ENCODE measurements at places on chromosomes 12 and 14.

- DNase-seq, result no peak
Observed at GRCh38 chr14:49957089-49957852, 64.4 kb downstream of the ARF6 start.

GRCh38 chr14:100058777-100059437 lies 6.3 kb upstream of the EVL start:
- DNase-seq, result no peak

DNA sequence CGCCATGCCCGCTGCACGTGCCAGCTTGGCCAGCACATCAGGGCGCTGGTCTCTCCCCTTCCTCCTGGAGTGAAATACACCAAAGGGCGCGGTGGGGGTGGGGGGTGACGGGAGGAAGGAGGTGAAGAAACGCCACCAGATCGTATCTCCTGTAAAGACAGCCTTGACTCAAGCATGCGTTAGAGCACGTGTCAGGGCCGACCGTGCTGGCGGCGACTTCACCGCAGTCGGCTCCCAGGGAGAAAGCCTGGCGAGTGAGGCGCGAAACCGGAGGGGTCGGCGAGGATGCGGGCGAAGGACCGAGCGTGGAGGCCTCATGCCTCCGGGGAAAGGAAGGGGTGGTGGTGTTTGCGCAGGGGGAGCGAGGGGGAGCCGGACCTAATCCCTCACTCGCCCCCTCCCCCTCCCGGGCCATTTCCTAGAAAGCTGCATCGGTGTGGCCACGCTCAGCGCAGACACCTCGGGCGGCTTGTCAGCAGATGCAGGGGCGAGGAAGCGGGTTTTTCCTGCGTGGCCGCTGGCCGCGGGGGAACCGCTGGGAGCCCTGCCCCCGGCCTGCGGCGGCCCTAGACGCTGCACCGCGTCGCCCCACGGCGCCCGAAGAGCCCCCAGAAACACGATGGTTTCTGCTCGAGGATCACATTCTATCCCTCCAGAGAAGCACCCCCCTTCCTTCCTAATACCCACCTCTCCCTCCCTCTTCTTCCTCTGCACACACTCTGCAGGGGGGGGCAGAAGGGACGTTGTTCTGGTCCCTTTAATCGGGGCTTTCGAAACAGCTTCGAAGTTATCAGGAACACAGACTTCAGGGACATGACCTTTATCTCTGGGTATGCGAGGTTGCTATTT lies 914 bp upstream of the CCND2 start:
- DNase-seq, result peak; percentile 88

GRCh38 chr14:104302794-104303405 lies 164.5 kb downstream of the KIF26A start:
- DNase-seq, result no peak

GRCh38 chr12:29796823-29797263 lies 13.1 kb upstream of the TMTC1 start:
- no peak for DNase-seq

DNA sequence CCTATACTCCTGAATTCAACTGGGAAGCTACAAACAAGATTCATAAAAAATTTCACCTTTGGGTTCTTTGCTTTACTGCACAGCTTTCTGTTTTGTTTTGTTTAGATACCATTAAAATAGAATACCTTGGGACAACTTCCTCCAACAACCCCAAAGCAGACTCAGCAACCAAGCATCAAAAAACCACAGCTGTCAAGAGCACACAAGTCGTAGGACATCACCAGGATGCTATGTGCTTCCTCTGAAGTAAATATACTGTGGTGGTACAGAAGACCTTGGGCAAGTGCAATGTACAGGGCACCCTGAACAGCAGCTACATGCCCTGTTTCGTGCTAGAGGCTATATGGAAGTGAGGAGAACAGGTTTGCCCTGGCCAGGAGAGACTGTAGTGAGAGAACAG lies 359.3 kb downstream of the BCL11B start:
- DNase-seq, result no peak

- DNase-seq, result peak; percentile 62
Observed at GRCh38 chr12:47860279-47860841, 40.7 kb upstream of the HDAC7 start.

- DNase-seq, result no peak
Observed at GRCh38 chr14:37452323-37452722, 142.7 kb downstream of the FOXA1 start.

- no peak for DNase-seq
Observed at GRCh38 chr12:116853507-116853906, 27.7 kb downstream of the HRK start.

GRCh38 chr14:42229976-42230375 lies 623.3 kb downstream of the LRFN5 start:
- DNase-seq, result no peak

DNA sequence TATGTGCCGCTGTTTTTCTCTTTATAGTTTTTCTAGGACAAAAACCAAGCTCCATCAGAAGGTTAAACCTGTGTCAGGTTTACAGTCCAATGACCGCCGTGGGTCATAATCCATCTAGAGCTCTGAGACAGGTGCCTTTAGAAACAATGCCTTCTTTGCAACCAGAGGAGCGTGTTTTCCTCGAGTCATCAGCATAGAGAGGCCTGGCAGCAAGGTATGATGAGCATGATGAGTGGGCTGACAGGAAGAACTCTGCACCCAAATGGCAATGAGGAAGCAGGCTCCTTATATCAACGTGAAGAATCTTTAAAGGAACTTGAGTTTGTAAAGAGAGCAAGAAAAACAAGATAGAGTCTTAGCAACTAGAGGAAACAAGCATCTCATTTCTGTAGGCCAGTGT lies 60.5 kb upstream of the NUDT4 start:
- DNase-seq, result no peak

GRCh38 chr14:32590157-32590556 lies 261.1 kb downstream of the AKAP6 start:
- no peak for DNase-seq

DNA sequence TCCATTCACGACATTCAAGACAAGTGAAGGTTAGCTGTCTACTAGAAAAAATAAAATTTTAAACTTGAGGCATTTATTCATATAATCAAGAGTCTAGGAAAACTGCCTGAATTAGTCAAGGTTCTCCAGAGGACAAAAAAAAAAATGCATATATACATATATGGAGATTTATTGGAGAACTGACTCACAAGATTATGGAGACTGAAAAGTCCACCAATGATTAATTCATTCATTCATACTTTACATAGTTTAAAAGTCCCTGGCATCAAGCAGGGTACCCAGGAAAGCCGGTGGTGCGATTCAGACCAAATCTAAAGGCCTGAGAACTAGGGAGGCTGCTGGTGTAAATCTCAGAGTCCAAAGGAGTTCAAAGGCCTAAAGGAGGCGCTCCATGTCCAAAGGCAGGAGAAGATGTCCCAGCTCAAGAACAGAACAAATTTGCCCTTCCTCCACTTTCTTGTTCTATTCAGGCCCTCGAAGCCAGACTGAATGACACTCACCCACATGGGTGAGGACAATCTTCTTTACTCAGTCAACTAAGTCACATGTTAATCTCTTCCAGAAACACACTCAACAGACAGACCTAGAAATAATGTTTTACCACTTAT lies 64.3 kb downstream of the ANKS1B start:
- DNase-seq, result no peak

DNA sequence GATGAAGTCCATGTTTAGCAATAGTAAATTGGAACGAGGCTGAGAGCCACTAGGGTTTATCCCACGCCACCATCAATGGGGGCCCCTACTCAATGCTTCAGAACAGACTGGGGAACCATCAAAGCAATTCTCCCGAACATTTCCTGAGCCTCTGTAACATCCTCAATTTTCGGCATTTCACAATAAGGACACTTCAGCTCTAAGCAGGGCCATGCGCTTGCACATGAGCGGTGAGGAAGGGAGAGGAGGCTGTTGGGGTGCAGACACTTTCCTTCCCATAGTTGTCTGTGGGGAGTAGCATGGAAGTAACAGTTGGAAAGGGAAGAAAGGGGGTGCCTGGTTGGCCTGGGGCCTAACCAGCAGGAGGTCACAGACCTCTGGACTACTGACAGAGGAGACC lies 129.9 kb upstream of the PRMT8 start:
- DNase-seq, result no peak

- no peak for DNase-seq
Observed at GRCh38 chr12:69620077-69620476, 9.4 kb upstream of the LRRC10 start.

DNA sequence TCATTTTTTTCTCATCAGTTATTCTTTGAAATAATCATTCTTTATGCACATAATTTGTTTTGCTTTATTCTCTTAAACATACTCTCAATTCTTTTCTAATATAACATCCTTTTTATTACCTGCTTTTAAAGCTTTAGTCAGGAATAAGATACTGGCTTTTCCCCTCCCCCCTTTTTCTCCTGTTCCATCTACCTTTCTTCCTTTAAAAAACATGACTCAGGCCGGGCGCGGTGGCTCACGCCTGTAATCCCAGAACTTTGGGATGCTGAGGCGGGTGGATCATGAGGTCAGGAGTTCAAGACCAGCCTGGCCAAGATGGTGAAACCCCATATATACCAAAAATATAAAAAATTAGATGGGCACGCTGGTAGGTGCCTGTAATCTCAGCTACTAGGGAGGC lies 25.4 kb downstream of the HIF1A start:
- no peak for DNase-seq

DNA sequence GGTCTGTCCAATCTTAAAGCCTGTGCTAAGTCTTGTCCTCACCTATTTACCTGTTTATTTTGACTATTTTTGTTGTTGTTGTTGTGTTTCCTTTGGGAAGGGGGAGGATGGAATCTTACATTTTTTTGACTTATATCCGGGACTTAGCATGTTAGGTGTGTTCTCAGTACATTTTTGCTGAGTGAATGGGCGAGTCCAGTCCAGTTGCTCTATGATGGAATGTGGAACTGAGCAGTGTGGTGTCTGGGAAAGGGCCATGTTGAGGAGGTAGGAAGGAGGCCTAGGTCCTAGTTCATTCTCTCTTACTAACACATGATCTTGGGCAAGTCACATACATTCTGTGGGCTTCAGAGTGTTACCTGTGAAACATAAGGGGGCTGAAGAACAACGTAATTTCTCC lies 80.9 kb upstream of the SLC38A2 start:
- DNase-seq, result no peak

GRCh38 chr14:37865719-37866549 lies 270.5 kb downstream of the TTC6 start:
- no peak for DNase-seq

GRCh38 chr12:30622509-30622908 lies 73.2 kb downstream of the IPO8 start:
- DNase-seq, result no peak

DNA sequence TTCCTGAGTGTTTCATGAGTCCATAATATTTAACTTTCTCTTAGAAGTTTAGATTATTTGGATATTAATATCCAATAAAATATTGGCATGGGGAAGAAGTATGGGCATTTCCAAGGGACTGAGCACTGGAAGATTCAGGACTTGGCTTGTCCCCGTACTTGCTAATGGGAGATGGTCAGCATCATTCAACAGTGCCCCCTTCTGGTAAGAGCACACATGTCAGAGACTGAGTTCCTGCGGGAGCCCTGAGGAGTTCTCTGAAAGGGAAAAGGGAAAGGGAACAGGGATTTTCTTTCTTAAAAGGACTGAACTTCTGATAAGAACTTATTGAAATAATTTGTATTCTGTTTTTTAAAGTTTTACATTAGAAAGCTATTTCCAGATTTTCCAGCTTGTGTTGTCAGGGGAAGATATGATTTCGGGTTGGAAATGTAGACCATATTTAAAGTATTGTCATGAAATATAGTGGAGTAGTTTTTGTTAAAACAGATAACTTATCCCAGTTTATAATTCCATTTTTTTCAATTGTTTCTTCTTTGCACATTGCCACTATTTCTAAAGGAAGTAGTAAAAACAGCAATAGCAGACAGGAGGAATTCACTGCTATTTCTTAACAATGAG lies 59.8 kb upstream of the C12orf71 start:
- no peak for DNase-seq

- DNase-seq, result no peak
Observed at GRCh38 chr12:19150273-19150900, 20.9 kb downstream of the PLEKHA5 start.

DNA sequence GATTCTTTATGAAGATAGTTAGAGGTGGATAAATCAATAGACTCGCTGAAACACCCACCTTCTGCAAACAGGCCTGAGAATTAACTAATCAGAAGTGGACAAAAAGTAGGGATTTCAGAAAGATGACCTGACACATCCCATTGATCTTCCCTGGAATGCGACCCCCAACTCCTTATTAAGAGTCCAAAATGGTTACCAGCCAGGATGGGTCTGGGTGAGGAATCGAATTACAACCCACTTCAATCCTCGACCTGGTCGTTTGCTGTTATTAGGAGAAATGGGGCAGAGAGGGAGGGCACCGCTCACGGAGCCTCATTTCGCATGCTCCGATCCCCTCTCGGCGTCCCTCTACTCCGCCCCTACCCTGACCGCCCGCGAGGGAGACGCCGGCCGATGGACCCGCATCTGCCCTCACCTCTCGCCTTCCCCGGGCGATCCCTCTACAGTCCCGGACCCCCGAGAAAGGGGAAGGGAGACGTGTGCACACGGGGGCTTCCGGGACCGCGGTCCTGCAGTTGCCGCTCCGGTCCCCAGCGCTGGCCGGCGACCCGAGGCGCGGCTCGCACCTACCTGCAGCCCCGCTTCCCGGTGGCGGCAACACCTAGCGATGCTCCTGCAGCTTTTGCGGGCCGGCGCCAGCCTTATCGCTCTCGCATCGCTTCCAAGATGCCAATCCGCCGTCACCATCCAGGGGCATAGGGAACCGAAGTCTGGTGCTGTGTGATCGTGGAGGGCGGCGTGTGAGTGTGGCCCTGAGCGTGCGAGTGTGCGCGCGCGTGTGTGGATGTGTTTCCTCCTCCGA lies 69.3 kb upstream of the USP15 start:
- DNase-seq, result peak; percentile 47

DNA sequence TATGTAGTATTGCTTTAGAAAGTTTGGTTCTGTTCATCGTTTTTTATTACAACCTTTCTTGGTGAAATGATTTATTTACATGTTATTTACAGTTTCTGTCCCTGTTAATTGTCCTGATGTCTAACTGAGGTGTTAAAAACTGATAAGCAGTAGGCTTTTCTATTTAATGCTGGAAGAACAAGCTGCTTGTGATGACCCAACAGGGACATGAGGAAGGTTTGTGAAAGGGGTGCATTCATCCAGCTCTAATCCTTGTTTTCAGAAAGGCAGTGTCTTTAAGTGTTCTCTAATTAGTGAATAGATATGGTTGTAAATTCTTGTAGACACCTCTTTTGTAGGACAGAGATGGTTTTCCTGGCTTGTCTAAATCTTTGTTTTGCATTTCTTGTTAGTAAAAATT lies 191.4 kb downstream of the FOXA1 start:
- DNase-seq, result no peak

- no peak for DNase-seq
Observed at GRCh38 chr12:78386871-78387270, 477.7 kb upstream of the SYT1 start.

DNA sequence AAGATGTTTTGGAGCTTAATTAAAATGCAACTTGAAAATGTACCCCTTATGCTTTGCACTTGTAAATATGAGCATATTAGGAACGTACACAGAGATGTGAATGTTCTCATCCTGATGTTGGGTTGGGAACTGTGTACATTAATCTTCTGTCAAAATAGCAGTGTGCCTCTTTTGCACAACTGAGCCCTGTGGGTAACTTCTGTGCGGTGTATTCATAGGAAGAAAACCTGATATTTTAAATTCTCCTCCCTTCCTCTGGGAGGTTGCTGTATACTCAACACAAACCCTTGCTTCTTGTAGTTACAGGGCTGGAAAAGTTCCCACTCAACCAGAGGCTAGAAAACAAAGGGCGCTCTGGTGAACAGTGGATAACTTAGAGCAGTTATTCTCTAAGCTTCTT lies 18.7 kb downstream of the PTHLH start:
- DNase-seq, result no peak
